ENCODE measurements at places on chromosomes 13 and 19.

GRCh38 chr19:58395979-58396627 lies 647 bp downstream of the RNF225 start:
- DNase-seq = no peak
- H3K4me3 ChIP-seq = peak overlapping the region; percentile 74
- peaks cover 22% of the 10 kb centered on the region for H3K4me1 ChIP-seq
- H3K27me3 ChIP-seq = peaks cover 25% of the 10 kb centered on the region
- no peak overlapping the region for H3K27ac ChIP-seq

DNA sequence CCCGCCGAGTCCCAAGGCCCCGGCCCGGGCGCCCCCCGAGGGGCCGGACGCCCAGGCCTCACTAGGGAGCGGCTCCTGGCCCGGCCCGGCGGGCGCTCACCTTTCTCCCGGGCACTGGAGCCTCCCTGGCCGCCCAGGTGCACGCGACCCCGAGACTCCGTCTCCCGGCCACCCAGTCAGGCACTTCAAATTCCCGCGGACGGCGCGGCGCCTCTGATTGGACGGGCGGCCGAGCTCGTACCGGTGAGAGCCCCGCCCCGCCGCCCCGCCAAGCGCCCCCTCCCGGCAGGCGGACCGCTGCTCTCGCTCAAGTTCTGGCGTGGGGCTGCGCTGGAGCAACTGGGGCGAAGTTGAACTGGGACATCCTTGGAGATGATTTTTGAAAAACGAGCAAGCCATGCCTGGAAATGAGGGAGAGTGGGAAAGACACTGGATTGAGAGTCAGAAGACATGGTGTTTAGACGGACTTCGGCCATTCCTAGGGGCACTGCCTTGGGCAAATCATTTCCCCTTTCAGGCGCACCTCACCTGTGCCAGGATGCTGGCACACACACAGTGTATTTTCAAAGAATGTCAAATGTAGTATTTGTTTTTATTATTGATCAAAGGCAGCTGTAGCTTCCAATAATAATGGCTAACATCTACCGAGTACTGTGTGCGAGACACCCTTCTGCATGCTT lies 485.3 kb downstream of the UQCRFS1 start:
- no peak for DNase-seq
- no peak overlapping the region for H3K4me3 ChIP-seq
- peaks cover 2% of the 10 kb centered on the region for H3K27me3 ChIP-seq
- H3K36me3 ChIP-seq = no peaks in the 10 kb centered on the region
- H3K4me1 ChIP-seq = no peaks in the 10 kb centered on the region
- no peak overlapping the region for H3K27ac ChIP-seq

- peaks cover 7% of the 10 kb centered on the region for H3K4me1 ChIP-seq
- H3K27me3 ChIP-seq = peaks cover 61% of the 10 kb centered on the region
- H3K27ac ChIP-seq = no peak overlapping the region
- no peaks in the 10 kb centered on the region for H3K36me3 ChIP-seq
- DNase-seq = no peak
Observed at GRCh38 chr13:52838433-52839107, 9.9 kb downstream of the PCDH8 start.

DNA sequence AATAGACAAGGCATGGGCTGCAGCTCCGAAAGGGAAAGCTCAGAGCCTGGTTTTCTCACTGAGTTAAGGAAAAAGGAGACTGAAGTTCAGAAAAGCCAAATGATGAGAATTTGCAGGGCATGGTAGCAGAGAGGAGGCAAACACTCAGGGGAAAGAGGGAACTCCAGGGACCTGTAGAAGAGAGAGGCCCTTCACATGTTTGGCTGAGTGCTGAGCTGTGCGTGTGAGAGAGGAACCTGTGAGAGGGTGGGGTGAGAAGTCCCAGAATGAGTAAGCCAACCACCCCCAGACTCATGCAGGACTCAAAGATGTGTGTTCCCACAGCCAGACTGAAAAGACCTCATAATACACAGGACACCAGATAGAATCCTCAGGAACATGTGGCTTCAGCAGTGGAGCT lies 2.8 kb upstream of the CRYL1 start:
- peaks cover 23% of the 10 kb centered on the region for H3K4me1 ChIP-seq
- H3K36me3 ChIP-seq = no peaks in the 10 kb centered on the region
- no peak overlapping the region for H3K27ac ChIP-seq
- H3K4me3 ChIP-seq = no peak overlapping the region

DNA sequence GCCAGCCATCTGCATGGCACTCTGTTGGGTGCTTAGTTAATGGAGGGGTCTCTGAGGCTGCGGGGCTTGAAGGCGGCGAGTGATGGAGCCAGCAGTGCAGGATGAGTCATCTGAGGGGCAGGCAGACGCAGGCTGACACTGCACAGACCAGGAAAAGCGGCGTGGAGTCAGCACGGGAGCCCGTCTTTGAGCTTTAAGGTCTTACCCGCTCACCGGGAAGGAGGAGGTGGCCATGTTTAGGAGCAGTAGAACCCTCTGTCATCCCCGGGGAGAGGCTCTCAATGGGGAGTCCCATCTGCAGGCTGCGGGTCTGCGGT lies 13.1 kb downstream of the NAXD start:
- H3K4me3 ChIP-seq = no peak overlapping the region
- H3K4me1 ChIP-seq = no peaks in the 10 kb centered on the region
- no peaks in the 10 kb centered on the region for H3K27me3 ChIP-seq
- H3K36me3 ChIP-seq = peaks cover 20% of the 10 kb centered on the region
